ENCODE measurements at places on chromosomes 7 and 10. TPM values are rescaled to one million over a fixed set of nuclear protein-coding genes. Genes with fewer than 3 reads are reported as not detected.

Gene CC2D2B
- 0.33 TPM for total RNA-seq

Gene EPHB6
- total RNA-seq: 75.6 TPM

Gene CTAGE4
- total RNA-seq: 0.28 TPM

Gene DNAJB9
- 13.2 TPM for total RNA-seq

Gene HPS6
- 15.3 TPM for total RNA-seq

Gene RBM17
- 59.1 TPM for total RNA-seq

Gene SEMA4G
- 0.24 TPM for total RNA-seq

Gene MYL7
- 0.57 TPM for total RNA-seq

Gene ANKRD61
- 0.05 TPM for total RNA-seq

Gene ACTL6B
- 0.05 TPM for total RNA-seq

Gene ENTPD1
- total RNA-seq: 20.5 TPM

Gene NUTM2A
- total RNA-seq: 0.42 TPM

Gene PPP1R9A
- total RNA-seq: 2.2 TPM

Gene AGBL3
- 1.9 TPM for total RNA-seq

Gene COL13A1
- total RNA-seq: 0.19 TPM

Gene BMPER
- 1.0 TPM for total RNA-seq

Gene PON3
- total RNA-seq: 3.2 TPM

Gene AKR1D1
- total RNA-seq: 0.05 TPM

Gene SLC29A4
- 0.38 TPM for total RNA-seq

Gene EPC1
- 38.7 TPM for total RNA-seq

Gene PRKCQ
- total RNA-seq: 55.2 TPM

Gene CRHR2
- under 0.01 TPM for total RNA-seq

Gene FAM13C
- 3.9 TPM for total RNA-seq

Gene GFRA1
- total RNA-seq: 5.0 TPM

Gene FXYD4
- total RNA-seq: 0.14 TPM

Gene SMARCD3
- total RNA-seq: 4.1 TPM

Gene TLX1
- 0.05 TPM for total RNA-seq

Gene MOGAT3
- total RNA-seq: not detected

Gene TCF7L2
- total RNA-seq: 1.4 TPM

Gene NANOS1
- 0.52 TPM for total RNA-seq

Measured in thymus (tissue), 14 donors.